Hypothalamus (tissue), 51 donors: ENCODE measurements at places on chromosomes 4 and X.

- no peak for DNase-seq
Observed at GRCh38 chr4:84920617-84921016, 45.9 kb downstream of the WDFY3 start.

GRCh38 chr4:136156947-136157346, 1375.3 kb downstream of the PCDH18 start:
- DNase-seq: no peak

DNA sequence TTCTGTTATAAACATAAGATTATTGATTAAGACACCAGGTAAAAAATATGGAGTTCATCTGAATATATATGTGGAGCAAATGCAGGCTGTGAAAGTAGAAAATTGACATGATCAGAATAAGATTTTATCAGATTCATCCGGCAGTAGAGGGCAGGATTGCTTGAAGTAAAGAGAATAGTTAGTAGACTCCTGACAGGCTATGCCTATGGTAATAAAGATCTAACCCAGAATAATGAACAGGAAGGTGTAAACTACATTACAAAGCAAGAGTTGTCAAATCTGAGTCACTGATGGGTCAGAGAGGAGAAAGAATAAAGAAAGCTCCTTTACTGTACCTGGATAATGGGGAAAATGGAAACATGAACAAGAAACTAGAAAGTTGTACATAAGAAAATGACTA, 20.8 kb upstream of the TMEM184C start:
- no peak for DNase-seq

DNA sequence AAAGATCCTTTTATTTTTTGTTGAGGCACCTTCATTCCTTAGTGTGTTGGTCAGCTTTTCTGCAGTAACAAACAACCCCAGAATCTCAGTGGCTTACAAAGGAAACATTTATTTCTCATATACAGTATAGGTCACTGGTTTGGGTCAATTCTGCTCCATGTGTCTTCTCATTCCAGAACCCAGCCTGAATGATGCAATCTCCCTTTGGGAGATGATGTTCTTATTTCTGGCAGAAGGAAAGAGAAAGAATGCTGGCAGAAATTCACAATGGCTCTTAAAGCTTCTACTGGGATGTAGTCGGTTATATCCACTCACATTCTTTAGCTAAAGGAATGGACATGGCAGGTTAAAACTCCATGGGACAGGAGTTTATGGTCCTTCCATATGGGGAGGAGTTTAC, 42.3 kb downstream of the IDS start:
- DNase-seq: no peak

DNA sequence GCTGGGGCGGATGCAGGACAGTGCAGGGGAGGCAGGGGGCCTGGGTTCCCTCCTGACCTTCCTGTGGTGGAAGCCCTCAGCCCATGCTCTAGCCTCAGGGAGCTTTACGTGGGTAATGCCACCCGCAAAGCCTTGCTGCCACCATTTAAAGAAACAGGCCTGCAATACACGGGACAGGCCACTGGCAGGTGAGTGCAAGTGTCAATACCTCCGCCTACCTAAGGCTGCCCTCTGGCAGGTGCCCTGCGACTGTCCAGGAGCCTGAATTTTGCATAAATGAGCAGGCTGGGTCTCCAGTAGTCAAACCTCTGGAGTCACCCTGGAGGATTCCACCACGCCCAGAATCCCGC, 5.9 kb downstream of the CRMP1 start:
- no peak for DNase-seq

DNA sequence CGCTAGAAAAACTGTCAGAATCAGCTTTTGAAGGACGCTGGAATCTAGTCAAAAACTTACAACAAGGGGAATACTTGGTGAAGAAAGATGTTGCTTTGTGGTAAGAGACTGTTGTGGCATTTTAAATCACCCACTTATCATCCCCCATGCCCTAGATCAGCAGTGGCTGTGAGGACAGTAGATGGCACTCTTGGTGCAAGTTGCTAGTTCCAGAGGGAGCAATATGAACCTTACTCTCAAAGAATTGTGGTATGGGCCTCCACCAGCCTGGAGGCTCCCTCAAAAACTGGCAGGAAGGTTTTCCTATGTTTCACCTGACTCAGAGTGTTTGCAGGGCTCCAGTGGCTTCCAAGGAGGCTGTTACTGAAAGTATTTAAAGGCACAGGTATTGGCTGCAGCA, 37.7 kb upstream of the SLC16A2 start:
- no peak for DNase-seq

DNA sequence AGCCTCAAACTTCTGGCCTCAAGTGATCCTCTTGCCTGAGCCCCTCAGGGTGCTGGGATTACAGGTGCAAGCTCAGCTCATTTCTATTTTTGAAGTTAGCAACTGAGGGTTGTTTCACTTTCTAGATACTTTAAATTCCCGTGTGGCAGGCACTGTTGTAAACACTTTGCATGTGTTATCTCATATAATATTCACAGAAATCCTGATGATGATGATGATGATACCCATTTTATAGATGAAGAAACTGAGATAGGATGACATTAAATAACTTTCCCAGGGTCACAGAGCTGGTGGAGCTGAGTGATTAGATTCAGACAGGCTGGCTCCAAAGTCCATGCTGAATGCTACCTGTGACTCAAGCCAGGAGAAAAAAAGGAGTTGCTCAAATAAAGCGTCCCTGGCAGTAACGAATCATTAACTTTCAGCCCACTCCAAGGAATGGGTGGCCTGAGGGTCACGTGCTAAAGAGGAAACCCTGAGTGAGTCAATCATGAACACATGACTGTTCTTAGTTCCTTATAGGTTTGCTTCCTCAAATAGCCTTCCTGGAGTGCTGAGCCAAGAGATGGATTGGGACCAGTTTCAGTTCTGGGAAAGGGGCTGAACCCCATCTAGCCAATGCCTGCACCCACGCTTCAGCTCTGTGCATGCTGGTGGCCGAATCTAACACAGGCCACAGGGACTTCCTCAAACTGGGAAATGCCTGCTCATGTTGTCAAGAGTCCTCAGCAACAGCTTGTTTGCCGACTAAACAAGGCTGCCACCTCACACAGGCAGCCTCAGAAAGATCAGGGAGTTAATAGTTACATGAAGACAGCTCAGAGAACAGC, 52.8 kb downstream of the RBM47 start:
- DNase-seq: peak; percentile 9

DNA sequence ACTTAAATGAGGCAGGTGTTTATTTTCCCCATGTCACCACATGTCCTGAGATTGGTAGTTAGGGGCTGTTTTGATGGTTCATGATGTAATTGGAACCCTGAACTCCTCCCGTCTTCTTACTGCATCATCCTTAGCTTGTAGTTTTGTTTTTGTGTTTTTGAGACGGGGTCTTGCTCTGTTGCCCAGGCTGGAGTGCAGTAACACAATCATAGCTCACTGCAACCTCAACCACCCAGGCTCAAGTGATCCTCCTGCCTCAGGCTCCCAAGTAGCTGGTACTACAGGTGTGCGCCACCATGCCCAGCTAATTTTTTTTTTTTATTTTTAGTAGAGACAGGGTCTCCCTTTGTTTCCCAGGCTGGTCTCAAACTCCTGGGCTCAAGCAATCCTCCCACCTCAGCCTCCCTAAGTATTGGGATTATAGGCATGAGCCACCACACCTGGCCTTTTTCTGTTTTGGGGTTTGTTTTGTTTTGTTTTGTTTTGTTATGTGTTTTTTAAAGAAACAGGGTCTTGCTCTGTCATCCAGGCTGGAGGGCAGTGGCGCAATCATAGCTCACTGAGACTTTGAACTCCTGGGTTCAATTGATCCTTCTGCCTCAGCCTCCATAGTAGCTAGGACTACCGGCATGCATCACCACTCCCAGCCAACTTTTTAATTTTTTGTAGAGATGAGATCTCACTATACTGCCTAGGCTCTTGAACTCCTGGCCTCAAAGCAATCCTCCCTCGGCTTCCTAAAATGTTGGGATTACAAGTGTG, 76.4 kb downstream of the SNX25 start:
- DNase-seq: no peak

GRCh38 chrX:56782352-56782751, 53.3 kb downstream of the NBDY start:
- no peak for DNase-seq

- DNase-seq: no peak
Observed at GRCh38 chr4:139668036-139668435, 2.4 kb downstream of the MGST2 start.

- no peak for DNase-seq
Observed at GRCh38 chrX:3442691-3443090, 96.2 kb upstream of the MXRA5 start.
